ENCODE measurements at places on chromosomes 5 and 9.

DNA sequence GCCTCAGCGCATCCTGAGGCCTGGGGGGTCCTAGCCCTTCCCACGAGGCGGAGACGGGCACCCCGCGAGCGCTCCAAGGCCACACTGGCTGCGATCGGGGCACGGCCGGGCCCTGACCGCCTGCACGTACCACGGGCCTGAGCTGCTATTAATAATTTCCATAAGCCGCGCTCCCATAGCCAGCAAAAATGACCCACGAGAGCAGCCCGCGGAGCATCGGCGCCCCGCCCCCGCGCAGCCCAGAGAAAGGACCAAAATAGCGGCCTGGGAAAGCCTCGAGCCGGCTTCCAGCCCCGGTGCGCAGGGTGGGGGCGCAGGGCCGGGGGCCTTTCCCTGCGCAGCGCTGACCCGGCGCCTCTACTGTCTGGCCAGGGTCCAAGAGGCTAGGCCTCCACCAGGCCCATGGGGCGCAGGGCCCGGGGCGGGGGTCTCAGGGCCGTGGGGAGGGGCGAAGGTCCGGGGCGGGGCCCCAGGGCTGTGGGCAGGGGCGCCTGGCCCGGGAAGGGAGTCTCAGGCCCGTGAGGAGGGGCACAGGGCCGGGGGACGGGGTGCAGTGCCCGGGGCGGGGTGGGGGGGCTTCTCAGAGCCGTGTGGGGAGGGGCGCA, 54.4 kb downstream of the EXD3 start:
- peak; percentile 45 for DNase-seq

GRCh38 chr9:2335260-2335659, 286.3 kb upstream of the VLDLR start:
- no peak for DNase-seq

DNA sequence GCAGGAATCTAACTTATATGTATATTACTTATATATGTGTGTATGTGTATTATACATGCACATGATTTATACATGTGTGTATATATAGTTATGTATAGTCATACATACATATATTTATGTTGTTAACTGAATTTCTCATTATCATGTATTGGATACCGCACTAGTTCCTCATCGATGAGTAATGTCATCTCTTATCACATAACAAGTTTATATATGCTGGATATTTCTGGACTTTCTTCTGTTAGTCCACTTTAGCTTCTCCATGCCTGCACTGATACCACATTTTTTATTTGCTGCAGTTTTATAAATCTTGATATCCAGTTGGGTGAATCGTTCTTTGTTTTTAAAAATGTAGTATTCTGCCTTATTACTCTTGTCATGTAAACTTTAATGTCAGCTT, 50.2 kb downstream of the APC start:
- no peak for DNase-seq

- no peak for DNase-seq
These were observed 8.7 kb downstream of the NREP start for GRCh38 chr5:111748304-111748763.

- peak; percentile 61 for DNase-seq
These were observed 64.5 kb upstream of the ADAMTS2 start for GRCh38 chr5:179409806-179410205.

- no peak for DNase-seq
These were observed 94.1 kb upstream of the CD180 start for GRCh38 chr5:67290655-67291054.

DNA sequence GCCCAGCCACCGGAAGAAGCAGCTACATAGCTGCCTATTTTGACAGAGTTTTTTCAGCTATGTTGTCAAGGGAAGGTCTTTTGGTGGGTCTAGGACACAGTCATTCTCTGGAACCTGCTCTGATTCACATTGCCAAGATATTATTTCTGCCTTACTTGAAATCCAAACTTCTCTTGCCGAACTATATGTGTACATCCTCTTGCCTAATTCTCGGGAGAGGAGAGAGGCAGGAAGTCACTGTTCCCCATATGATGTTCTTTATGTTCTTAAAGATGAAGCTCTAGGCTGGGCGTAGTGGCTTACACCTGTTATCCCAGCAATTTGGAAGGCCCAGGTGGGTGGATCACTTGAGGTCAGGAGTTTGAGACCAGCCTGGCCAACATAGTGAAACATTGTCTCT, 8.6 kb downstream of the TMEM252 start:
- DNase-seq, result no peak

GRCh38 chr9:129999141-129999510, 43.9 kb downstream of the FNBP1 start:
- no peak for DNase-seq

DNA sequence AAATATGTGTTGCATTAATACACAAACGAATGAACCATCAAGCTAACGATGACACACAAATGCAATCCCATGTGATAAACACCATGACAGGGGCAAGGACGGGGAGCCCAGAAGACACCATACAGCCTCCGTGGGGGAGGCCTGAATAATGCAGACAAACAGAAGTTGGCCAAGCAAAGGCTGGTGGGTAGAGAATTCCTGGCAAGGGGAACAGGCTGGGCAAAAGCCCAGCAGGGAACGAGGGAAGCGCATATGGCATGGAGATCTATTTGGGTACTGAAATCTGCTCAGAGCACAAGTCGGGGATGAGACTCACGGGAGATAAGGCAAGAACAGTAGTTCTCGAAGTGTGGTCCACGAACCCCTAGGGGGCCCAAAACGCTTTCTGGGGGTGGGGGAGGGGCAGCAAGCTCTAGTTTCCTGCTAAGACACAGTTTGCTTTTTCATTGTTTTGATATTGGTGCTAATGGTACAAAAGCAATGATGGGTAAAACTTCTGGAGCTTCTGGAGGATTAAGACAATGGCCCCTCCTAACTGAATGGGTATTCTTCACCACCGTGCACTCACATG, 42.9 kb upstream of the FBXW11 start:
- DNase-seq, result no peak

GRCh38 chr9:81609782-81610739, 79.3 kb downstream of the TLE1 start:
- DNase-seq, result peak; percentile 58

- no peak for DNase-seq
These were observed 3.4 kb downstream of the DOLK start for GRCh38 chr9:128943832-128944620.

Data from kidney (tissue), 22 donors.